ENCODE measurements at places on chromosomes 11 and 22.

DNA sequence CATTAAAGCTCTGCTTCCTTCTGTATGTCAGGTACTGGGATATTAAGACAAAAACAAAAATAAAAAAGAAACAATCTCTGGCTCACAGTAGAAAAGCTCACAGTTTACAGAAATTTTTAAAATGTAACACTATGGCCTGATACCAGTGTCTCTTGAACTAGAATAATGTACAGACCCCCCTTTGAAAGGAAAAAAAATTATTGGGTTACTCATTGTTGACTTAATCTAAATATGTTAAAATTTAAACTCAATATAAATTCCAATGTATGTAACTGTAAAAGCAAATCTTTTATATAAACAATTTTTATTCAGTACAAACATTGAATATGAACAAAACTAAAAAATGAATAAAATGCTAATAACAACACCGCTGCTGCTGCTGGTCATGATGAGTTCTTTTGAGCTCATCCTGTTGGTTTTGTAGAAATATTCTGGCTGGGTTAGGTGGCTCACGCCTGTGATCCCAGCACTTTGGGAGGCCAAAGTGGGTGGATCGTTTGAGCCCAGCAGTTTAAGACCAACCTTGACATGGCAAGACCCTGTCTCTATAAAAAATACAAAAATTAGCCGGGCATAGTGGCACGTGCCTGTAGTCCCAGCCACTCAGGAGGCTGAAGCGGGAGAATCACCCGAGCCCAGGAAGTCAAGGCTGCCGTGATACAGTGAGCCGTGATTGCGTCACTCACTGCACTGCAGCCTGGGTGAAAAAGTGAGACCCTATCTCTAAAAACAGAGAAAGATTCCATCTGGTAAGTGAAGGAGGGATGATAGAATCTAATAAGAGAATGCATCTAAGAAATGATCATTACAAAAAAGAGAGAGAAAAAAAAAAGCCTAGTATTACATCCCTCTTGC lies 11.8 kb upstream of the KCNE3 start:
- no peak for DNase-seq

GRCh38 chr11:9664276-9665171 lies 647 bp downstream of the SWAP70 start:
- DNase-seq: no peak

DNA sequence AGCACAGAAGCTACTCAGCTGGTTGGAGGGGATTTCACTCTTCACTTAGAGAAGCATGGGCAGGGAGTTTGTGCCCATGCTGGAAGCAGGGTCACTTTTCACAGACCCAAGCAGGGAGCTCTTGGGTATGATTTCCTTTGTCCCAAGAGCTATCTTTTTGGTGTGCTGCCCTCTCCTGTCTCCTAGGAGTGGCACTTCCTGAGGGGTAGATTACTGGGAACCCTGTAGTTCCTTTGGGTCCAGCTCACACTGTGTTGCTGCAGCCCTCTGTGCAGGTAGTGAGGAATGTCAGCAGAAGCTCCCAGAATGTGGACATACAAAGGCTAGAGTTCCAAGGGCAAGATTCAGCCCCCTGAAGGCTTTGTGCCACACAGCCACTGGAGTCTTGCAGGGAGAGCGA lies 537.1 kb upstream of the ANO3 start:
- DNase-seq: no peak

GRCh38 chr11:64687204-64687603 lies 35.8 kb downstream of the NRXN2 start:
- no peak for DNase-seq

GRCh38 chr11:66112041-66112491 lies 42.0 kb downstream of the PACS1 start:
- no peak for DNase-seq

GRCh38 chr11:9716275-9717039 lies 52.6 kb downstream of the SWAP70 start:
- no peak for DNase-seq

- no peak for DNase-seq
These were observed 201.4 kb downstream of the BLID start for GRCh38 chr11:121914508-121915059.

- no peak for DNase-seq
These were observed 9.4 kb upstream of the ACRV1 start for GRCh38 chr11:125690006-125690405.

DNA sequence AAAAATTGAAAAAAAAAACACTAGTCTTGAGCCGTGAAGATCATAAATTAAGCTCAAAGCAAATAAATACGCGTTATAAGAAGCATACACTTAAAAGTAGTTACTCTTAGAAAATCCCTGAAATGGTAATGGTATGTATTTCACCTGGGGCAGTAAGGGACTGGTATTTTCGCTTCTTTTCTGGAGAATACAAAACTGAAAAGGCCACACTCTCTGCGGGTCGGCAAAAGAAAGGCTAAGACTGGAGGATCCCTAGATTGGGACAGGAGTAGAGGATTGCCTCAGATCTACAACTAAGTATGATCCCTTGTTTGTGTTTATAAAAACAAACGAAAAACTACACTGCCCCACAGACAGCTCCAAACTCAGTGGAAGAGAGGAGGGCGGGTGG lies 617 bp downstream of the TSG101 start:
- no peak for DNase-seq
